ENCODE measurements at places on chromosomes 5 and 9.

GRCh38 chr5:74919041-74919440 is 52.9 kb upstream of the FAM169A start:
- DNase-seq: no peak

DNA sequence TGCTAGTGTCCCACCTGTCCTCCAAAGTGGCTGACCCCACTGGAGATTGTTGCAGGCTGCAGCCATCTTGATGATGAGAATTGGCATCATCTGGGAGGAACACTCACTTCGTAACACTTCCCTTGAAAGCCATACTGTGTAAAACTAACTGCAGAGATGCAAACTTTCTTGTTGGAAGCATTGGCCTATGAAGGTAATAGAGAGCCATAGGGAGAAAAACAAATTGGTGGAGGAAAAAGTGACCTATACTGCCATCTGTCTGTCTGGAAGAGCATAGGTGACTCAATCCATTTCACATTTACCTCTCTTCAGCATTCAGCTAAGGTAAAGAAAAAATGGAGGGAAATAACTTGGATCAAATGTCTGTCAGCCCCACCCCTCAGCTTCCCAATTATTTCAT is 473.4 kb downstream of the NTRK2 start:
- no peak for DNase-seq

GRCh38 chr9:13529321-13530104 is 250.0 kb upstream of the MPDZ start:
- peak; percentile 5 for DNase-seq

GRCh38 chr5:143968071-143968878 is 156.3 kb downstream of the HMHB1 start:
- DNase-seq: no peak

DNA sequence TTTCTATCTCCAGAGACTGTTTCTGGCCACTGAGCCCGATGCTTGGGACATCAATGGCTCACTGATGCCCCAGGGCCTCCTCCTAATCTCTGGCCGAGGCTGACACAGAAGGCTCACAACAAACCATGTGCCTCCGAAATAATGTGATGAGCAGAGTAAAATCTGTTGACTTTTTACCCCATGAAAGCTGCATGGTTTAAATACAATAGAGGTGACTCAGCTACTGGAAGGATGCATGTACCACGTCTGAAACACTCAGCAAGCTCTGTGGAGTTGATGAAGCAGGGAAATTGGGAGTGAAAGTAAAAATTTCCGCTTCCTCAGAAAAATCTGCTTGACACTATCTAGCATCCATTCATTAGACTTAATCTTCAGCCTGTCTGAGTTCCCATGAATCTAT is 111.1 kb upstream of the EQTN start:
- DNase-seq: no peak

- DNase-seq: no peak
Measured at GRCh38 chr9:130530938-130531337, 48.4 kb upstream of the FUBP3 start.

- no peak for DNase-seq
Measured at GRCh38 chr5:6700685-6701355, 12.4 kb upstream of the TENT4A start.

DNA sequence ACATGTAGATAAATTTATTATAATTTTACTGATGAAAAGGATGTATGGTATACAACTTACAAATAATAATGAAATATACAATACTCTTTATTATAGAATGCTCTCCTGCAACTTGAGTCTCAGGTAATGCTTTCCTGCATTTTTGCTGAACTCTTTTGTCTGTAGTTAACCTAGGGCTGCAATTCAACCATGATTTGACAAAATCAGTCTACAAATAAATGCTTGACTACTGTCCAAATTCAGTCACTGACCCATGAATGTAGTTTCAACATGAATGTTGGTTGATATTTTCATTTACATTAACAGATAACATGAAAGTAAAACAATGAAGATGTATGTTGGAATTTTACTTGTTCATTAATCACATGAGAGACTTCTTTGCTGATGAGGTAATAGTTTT is 320.9 kb downstream of the ZSWIM6 start:
- no peak for DNase-seq

GRCh38 chr5:69152731-69153130 is 14.2 kb upstream of the CCNB1 start:
- no peak for DNase-seq

GRCh38 chr9:38319496-38320173 is 72.9 kb upstream of the ALDH1B1 start:
- no peak for DNase-seq

DNA sequence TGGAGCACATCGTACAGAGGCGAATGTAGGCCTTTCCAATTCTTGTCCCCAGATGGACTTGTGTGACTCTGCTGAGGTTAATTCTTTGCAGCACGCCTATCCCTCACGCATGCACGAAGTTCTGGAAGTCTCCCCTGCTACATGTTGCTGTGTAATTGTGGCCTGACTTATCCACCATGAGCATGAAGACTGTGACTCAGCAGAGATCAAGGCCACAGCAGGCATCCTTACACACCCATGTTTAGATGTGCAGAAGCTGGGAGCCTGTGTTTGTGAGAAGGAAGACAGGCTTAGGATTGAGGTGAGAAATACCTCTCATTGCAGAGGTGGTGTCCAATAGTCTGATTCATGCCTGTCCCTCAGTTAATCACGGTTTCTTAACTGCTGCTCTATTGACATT is 135.6 kb downstream of the ICE1 start:
- no peak for DNase-seq

DNA sequence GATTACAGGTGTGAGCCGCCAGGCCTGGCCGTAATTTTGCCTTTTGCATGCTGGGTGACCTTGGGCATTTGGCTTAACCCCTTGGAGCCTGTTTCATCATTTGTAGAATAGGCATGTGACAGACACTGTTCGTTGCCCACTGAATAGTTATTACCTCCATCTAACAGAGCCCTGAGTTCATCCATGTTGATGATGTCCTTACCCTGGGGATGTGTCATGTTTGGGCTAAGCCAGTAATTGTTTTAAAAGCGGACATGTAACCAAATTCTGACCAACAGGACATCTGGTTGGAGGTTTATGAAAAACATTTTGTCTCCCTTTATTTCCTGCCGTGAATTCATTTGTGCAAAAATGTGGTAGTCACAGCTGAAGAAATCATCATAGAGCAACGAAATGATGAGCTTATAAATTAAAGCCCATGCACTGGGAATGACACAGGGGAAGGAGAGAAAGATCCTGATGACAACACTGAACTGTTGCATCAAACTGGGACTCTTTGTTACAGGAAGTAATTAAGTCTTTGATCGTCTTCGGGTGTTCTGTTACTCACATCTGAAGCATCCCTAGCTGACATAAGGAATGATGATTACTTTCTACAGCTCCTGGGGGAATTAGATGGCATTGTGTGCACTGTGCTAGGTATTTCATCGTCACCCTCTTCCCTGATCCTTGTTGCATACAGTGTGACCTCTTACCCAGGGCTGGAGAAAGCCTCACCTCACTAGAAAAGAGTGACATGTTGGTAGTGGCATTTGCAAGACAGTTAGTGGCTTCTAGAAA is 117.8 kb downstream of the FGF18 start:
- no peak for DNase-seq

- DNase-seq: no peak
Measured at GRCh38 chr9:134326724-134327601, 708 bp downstream of the RXRA start.

DNA sequence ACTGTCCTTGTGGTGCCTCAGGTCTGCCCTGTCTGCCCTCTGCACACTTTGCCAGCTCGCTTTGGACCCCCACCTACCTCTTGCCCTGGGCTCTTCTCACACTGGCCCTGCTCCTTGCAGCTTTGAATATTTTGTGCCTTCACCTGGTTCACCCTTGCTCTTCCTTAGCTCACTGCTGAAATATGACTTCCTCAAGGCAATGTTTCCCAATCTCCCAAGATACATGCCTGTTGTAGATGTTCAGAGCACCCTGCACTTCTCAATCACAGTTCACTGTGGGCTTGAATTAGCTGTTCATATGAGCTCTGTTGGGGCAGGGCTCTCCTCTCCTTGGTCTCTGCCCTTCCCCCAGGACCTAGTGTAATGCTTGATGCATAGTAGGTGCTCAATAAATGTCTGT is 8.0 kb downstream of the AFAP1L1 start:
- no peak for DNase-seq

- no peak for DNase-seq
Measured at GRCh38 chr9:114450833-114451706, 54.2 kb downstream of the WHRN start.

All from DMS 273 treated with DMSO at 0.1 percent for 48 hours (cell line).